ENCODE measurements at places on chromosomes 7 and 10.

GRCh38 chr7:129118976-129119375, 25.5 kb upstream of the TSPAN33 start:
- no peak for DNase-seq

DNA sequence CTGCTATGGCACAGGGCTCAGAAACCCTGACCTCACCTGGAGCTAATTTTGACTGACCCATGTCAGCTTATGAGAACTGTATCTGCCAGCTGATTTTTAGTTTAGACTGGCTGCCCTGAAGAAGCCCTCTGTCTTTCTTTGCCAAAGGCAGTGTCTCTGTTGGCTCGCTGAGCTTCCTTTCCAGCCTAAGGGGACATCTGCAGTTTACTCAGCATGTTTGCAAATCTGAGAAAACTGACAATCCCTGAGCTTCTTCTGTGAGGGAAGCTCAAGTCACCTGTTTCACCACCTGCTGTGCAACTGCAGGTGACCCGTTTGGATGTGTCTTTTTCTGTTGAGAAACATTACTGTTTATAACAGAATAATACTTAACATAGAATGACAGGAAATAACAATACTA, 46.0 kb downstream of the PRKAR2B start:
- DNase-seq, result no peak

GRCh38 chr7:157352516-157352915, 15.7 kb downstream of the DNAJB6 start:
- DNase-seq, result no peak

DNA sequence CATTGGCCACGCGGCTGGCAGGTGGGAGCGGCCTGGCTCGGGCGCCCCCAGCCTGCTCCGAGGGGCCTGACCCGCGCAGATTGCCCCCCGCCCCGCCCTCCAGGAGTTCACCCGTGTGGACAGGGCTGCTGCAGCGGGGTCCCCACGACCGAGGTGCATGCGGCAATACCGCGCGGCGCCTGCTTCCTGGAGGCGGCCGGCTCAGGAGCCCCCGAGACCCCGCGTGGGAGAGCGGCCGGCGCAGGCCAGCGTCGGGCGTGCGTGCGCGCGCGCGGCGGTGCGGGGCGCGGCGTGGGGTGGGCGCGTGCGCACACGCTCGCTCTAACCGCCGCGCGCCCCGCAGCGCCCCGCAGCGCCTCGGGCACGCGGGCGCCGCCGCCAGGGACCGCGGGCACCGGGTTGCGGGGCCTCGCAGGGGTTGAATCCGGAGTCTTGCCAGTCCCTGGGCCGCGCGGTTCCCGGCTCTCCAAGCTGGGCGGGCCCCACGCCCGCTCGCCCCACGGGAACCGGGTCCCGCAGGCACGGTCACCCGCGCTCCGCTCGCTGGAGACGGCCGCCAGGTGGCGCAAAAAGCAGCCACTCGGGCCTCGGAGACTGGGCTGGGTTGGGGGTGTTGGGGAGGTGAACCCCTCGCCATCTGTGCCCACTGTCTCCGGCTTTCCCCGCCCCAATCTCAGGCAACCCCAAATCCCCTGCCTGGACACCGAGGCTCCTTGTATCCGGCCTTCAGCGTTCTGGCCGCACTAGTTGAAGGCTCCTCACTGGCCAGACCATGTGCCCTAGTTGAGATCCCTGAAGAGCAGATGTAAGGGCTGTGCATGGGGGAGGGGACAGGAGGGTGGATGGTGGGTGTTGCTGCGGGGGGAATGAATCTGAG, 1.3 kb upstream of the ACHE start:
- DNase-seq, result no peak

DNA sequence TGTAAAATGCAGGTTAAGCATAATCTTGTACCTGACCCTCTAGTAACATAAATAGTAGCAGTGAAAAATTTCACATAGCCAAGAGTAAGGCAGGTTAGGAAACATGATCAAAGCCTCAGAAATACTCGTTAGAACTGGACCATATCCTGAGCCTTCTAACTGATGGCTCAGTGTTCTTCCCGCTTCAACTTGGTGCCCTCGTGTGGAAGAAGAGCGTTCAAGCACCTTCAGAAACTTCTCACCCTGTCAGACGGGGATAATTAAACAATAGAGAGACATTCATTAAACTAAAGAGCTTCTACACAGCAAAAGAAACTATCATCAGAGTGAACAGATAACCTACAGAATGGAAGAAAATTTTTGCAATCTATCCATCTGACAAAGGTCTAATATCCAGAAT, 124.5 kb downstream of the MYOF start:
- DNase-seq, result no peak

DNA sequence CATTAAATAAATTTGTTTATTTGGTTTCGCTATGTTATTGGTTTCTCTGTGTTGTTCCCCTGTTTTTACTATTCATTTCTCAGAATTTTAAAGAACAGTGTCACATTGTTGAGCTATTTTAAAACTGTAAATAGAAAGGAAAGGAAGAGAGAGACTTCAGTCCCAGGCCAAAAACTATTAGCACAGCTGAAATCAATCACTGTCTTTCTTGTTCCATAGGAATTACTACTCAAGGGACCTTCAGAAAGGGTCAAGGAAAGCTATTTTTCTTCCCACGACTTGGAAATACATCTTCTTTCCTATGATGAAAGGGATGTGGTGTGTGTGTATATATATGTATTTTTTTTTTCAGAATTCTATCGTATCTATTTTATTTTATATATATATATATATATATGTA, 29.0 kb upstream of the GNAT3 start:
- no peak for DNase-seq

DNA sequence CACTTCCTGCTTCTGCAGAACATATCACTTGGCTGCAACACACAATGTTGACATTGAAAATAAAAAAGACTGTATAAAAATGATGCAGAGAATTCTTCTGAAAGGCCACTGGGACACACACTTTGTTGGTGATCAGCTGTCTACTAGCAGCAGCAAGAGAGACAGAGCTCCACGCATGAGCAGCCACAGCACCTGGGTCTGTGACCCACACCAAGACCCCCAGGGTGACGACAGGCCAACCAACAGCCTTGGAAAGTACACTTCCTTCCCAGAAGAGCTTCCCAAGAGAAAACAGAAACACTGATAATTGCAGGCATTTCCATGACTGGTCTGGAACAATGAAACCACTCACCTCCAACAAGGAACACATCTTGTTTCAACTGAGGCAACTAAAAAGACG, 239.0 kb downstream of the DIP2C start:
- DNase-seq, result no peak

GRCh38 chr7:17312641-17313040, 14.2 kb downstream of the AHR start:
- no peak for DNase-seq

DNA sequence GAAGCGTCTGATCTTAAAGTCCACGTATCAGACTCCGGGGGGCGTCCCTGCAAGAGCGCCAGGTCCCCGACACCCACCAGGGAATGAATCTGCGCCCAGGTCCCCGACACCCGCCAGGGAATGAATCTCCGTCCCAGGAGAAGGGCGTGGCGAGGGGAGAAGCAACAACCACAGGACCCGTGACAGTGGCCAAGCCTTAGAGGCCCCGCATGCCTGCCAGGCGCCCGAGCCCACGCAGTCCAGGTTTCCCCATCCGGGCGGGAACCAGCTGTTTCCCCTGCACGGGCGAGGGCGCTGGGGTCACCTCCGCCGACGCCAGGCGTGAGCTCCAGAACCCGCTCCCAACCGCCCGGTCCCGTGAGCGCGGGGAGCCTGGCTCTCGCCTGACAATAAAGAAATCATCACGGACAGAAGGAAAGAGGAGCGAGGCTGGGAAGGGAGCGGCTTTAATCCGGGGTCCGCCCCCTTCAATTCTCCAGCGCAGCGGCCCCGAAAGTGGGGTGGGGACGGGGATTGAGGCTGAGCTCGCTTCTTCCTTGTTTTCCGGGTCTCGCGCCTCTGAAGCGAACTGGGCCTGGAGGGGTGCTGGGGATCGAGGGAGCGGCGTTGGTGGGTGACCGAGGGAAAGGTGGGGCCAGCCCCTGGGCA, 29.0 kb upstream of the BMS1 start:
- no peak for DNase-seq

- DNase-seq, result no peak
These were observed 94.1 kb upstream of the FAM133B start for GRCh38 chr7:92684274-92684673.

GRCh38 chr10:600876-601659, 88.4 kb downstream of the DIP2C start:
- DNase-seq, result no peak

DNA sequence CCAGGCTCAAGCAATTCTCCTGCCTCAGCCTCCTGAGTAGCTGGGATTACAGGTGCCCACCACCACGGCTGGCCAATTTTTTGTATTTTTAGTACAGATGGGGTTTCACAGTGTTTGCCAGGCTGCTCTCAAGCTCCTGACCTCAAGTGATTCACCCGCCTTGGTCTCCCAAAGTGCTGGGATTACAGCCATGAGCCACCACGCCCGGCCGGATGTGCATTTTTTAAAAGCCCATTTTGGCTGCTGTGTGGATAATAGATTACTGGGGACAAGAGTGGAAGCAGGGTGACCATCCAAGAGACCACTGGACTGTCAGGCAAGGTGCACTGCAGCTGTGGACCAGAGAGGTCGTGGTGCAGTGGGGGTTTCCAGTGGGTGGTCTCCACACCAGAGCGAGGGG, 21.4 kb downstream of the HKDC1 start:
- DNase-seq, result no peak

DNA sequence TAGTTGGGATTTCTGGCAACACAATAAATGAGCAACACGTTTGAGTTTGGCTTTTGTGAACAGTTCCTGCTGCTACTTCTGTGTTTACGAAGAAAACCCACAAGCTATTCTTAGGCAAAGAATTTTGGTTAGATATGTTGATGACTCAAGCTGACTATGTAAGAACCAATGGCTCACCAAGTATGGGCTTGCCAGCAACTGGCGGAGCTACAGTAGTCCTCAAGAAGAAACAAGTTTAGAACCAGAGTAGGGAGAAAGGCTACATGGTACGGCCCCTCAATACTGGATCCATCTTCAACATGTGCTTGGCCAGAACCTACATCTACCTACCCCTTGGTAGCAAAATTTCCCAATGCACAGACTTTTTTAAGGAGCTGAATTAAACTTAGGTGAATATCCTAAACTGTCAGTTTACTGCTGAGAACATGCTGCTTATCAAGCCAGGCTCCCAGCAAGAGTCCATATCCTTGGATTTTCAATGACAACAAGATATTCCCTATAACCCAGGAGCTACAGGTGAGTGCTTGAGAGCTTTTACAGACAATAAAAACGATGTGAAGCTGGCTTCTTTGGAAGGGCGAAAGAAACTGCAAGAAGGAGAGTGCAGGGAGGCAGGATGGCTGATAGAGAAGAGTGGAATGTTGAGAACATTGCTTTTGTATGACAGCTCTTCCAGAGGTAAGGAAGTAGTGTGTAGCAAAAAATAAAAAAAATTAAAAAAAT, 74.3 kb upstream of the ASAH2 start:
- DNase-seq, result no peak

- no peak for DNase-seq
These were observed 53.7 kb upstream of the MTPN start for GRCh38 chr7:136030867-136031318.

GRCh38 chr10:8013006-8013405, 41.5 kb upstream of the GATA3 start:
- no peak for DNase-seq

- peak; percentile 96 for DNase-seq
These were observed at the start of gene SRRT for GRCh38 chr7:100874577-100875355. TSS of gene SRRT (plus strand) at chr7:100875103. CDS start at chr7:100875591, 488 bp downstream.

GRCh38 chr10:72321248-72322029, 33.3 kb downstream of the DNAJB12 start:
- DNase-seq, result no peak

DNA sequence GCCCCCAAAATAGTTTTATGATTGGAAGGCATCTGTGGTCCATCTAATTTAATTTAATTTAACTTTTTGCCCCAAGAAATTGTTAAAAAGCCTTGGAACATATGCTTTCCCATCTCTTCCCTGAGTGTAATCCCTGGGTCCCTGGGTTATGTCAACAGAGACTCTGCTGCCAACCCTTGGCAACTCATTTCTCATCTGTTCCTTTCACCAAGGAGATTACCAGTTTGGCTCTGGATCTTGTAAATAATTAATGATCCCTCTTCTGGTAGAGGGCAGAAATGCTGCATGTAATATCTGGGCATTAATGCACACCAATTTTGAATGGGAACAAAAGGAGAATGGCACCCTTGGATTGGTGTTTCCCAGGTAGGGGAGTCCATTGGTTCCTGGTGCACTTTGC, 514.2 kb downstream of the CCSER2 start:
- no peak for DNase-seq

GRCh38 chr7:2168615-2169311, 64.0 kb downstream of the MAD1L1 start:
- DNase-seq, result no peak

GRCh38 chr7:80464211-80464610, 47.7 kb downstream of the GNAT3 start:
- no peak for DNase-seq

GRCh38 chr10:124628676-124629021, 115.5 kb downstream of the FAM53B start:
- DNase-seq, result no peak

DNA sequence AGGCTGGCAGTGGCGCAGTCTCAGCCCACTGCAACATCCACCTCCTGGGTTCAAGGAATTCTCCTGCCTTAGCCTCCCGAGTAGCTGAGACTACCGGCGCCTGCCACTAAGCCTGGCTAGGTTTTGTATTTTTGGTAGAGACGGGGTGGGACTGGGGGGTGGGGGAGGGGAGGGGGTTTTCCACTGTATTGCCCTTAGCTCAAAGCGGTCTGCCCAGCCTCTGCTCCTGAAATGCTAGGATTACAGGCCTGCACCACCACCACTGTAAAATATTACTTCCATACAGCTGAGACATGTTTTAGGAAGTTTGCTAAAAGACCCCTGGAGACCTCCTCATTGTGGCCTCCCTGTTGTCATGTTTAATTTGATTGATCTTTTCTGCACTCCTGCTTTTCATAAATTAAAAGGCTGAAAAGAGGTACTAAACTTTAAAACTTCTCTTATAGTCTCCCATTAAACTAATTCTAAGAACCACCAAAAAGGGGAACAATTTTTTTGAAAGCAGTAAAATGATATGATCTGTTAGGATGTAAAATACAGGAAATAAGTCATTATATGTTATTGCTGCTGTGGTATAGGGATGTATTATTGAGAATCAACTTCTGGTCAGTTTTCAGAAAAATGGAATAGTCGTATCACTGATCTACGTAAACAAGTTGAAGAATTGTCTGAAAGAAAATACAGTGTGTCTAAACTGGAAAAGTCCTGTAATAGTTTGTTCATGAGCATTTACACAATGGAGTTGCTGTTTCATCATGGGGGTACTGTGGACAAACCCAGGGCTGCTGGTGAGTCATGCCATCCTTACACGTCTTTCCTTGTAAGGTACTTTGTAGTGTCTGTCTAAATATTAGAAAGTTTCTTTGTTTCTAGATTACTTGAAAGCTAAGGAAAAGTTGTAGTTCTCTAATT, 72.9 kb upstream of the TMEM248 start:
- no peak for DNase-seq
